ENCODE measurements at places on chromosomes 13 and 19. TPM values are rescaled to one million over a fixed set of nuclear protein-coding genes. Genes with fewer than 3 reads are reported as not detected.
A peak's percentile ranks its signal among the peaks of the same experiment; 100 is the strongest.

- peak; percentile 52 for DNase-seq
Measured at GRCh38 chr13:31330236-31330635, 130.5 kb downstream of the B3GLCT start.

- no peak for DNase-seq
Measured at GRCh38 chr13:23697772-23698313, 127.6 kb downstream of the TNFRSF19 start.

DNA sequence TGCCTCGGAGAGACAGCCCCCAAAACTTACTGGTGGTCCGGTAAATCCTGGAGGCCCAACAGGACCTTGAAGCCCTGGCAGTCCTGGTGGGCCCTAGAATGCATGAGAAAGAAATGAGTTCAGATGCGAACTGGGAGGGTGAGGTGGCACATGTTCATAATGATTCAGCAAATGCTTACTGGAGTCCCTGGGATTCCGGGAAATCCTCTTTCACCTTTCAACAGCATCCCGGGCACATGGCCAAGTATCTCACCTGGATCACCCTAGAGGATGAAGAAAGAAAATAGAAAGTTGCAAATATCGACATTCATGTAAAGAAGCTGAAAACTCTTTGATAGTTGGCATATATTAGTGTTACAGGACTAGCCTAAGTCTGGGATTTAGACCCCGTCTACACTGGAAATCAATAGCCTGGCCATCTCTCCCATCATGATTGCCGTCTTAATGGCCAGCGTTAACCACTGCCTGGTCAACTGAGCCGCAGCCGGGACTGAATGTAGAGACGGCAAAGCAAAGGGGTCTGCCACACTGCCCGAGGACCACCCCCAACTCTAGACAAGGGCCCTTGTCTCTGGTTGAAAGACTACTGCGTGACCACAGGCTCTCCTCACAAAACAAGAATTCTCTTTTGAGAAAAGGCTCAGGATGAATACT lies 96.9 kb downstream of the COL4A1 start:
- DNase-seq = no peak

GRCh38 chr19:6754653-6755463 lies 12.4 kb downstream of the SH2D3A start:
- no peak for DNase-seq

- peak; percentile 29 for DNase-seq
Measured at GRCh38 chr13:27201661-27202060, 30.1 kb upstream of the USP12 start.

GRCh38 chr13:99196466-99197116 lies 4.1 kb upstream of the UBAC2 start:
- no peak for DNase-seq

DNA sequence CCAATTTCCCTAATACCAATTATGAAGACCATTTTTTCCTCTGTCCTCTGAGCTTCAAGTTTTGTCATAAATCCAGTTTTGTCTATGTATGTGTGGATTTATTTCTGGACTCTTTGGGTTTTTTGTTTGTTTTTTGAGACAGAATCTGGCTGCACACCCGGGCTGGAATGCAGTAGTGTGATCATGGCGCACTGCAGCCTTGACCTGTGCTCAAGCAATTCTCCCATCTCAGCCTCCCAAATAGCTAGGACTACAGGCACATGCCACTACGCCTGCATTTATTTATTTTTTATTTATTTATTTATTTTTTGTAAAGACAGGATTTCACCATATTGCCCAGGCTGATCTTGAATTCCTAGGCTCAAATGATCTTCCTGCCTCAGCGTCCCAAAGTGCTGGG lies 45.3 kb upstream of the GTF3A start:
- DNase-seq = no peak

DNA sequence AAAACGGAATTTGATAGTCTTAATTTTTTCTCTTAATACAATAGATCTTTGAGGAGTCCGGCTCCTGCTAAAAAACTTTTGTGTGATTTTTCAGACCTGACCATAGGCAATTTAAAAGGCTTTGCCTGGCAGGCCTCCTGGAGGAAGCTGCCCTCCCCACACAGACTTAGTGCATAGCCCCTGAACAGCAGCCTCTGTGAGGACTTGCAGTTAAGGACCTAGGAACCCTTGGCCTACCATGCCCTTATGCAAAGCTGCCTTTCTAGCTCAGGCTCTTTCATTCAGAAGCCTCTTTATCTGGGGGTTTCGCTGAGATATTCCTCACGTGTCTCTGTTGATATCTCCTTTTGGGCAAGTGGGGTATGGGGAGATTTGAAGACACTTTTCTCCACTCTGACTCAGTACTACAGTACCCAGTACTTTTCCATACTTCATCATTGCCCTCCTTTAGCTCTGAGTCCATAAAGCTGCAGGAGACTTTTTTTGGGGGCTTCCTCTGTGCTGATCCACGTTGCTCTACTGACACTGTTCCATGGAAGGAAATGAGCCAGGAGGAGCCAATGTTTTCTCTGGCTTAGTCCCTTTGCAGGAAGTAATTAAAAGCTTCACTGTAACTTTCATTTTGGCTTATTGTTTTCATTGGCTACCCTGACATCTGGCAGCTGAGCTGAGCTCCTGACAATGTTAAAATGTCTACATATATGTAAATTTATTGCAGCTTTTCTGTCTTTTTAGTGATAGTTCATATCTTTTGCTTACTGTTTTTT lies 283.1 kb downstream of the TDRD3 start:
- no peak for DNase-seq

- DNase-seq = peak; percentile 80
Measured at GRCh38 chr19:57406516-57407123, 4.3 kb upstream of the ZNF17 start.

- peak; percentile 92 for DNase-seq
Measured at GRCh38 chr13:26698392-26699196, 62.0 kb downstream of the GPR12 start.

DNA sequence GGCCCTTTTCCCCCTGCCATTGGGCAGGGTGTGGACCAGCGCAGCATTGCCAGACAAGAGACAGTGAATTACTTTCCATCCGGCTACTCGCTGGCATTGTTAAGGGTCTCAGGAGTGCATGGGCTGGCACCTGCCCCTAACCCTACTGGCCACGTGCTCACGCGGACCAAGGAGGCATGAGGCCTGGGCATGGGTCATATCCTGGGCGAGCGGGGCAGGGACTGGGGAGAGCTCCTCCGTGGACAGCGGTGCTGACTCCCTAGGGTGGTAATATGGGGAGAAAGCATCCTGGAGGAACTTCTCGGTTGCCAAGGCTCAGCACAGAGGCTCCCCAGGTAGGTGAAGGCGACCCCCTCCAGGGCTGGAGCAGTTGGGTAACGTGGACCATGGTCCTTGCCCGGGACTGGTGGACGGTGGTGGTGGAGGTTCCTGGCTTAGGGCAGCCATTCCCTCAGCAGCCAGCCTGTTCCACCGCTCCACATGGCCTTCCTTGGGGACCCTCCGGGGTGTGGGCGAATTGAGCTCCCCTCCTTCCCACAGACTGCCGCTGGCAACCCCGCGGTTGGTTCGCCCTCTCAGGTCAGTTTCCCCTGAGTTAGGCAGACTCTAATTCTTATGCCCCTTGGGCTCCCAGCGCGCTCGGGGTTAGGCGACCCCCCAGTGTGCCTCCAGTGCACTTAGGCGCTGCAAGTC lies 465.1 kb downstream of the SLITRK5 start:
- no peak for DNase-seq

Gene HIF3A
- not detected for total RNA-seq

Gene ZNF723
- not detected for total RNA-seq

Gene PDE4C
- total RNA-seq = under 0.01 TPM

Gene CATSPERD
- not detected for total RNA-seq

Gene OR7D2
- total RNA-seq = not detected

Gene TJP3
- not detected for total RNA-seq
